ENCODE measurements at places on chromosomes 5 and 9. TPM values are rescaled to one million over a fixed set of nuclear protein-coding genes. Genes with fewer than 3 reads are reported as not detected.

The KIF4B gene
- 0.13 TPM for total RNA-seq

- no peak for DNase-seq
Measured at GRCh38 chr9:105735366-105735765, 41.0 kb downstream of the TMEM38B start.

The ENHO gene
- 1.3 TPM for total RNA-seq

The GBGT1 gene
- 4.6 TPM for total RNA-seq

- no peak for DNase-seq
Measured at GRCh38 chr5:174078416-174078815, 32.9 kb downstream of the NSG2 start.

- no peak for DNase-seq
Measured at GRCh38 chr9:137162505-137163364, 7.1 kb downstream of the LRRC26 start.

GRCh38 chr9:72046630-72047456 is 13.6 kb downstream of the C9orf57 start:
- no peak for DNase-seq

GRCh38 chr9:87568401-87568800 is 70.7 kb downstream of the DAPK1 start:
- DNase-seq, result no peak

The ZBTB6 gene
- 6.6 TPM for total RNA-seq

GRCh38 chr9:107112707-107113243 is 170.3 kb upstream of the RAD23B start:
- DNase-seq, result no peak

DNA sequence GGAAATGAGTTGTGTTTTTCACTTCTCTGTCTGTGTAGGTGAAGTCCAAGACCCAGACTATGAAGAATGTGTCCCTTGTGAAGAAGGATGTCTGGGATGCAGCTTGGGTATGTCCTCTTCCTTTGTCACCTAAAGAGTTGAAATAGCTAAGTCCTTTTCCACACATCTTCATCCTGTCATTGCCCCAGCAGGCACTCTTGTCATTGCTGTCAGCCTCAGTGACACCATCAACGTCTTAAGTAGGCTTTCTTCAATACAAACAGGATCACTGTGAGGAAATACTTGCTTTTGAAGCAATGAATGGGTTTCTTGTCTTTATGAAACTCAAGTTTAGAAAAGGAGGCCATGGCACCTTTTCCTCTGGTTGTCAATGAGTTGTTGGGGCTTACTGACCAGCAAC is 153.6 kb downstream of the RFK start:
- no peak for DNase-seq

- no peak for DNase-seq
Measured at GRCh38 chr5:123209502-123210027, 120.5 kb downstream of the PRDM6 start.

DNA sequence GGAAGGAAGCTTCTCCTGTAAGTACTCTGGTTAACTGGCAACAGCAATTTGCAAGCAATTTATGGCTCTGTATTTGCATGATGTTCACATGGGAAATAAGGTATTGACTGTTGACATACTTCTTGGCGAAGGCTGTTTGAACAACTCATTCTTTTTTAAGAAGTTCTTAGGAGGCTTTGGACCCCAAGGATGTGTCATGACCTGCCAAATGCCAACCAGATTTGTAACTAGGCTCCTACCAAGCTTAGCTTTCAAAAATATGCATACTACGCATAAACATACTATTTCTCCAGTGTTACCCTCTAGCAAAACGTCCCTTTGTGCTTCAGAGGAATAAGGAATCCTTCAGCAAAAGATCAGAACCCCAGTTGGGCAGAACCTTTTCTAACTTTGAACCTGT is 165.2 kb upstream of the MSX2 start:
- DNase-seq, result no peak

- no peak for DNase-seq
Measured at GRCh38 chr5:106415541-106415940, 1255.2 kb downstream of the EFNA5 start.

GRCh38 chr5:154369682-154370081 is 76.1 kb upstream of the SAP30L start:
- DNase-seq, result no peak

DNA sequence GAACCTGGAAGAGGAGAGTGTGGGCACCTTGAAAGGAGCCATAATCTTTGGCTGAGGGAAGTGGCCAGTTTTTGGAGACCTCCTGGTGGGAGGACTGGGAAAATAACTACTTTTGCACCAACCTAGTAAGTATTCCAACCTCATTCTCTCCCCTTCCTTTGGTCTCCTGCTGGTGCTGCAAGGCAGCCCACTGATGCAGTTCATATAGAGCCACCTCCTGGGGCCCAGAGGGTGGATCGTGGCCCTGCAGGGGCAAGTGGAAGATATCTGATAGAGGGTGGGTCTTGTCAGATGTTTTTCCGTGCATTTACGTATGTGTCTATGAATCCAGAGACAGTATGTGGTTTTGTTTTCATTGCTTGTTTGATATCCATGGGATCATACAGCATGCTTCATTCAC is 172.8 kb upstream of the PITX1 start:
- no peak for DNase-seq

DNA sequence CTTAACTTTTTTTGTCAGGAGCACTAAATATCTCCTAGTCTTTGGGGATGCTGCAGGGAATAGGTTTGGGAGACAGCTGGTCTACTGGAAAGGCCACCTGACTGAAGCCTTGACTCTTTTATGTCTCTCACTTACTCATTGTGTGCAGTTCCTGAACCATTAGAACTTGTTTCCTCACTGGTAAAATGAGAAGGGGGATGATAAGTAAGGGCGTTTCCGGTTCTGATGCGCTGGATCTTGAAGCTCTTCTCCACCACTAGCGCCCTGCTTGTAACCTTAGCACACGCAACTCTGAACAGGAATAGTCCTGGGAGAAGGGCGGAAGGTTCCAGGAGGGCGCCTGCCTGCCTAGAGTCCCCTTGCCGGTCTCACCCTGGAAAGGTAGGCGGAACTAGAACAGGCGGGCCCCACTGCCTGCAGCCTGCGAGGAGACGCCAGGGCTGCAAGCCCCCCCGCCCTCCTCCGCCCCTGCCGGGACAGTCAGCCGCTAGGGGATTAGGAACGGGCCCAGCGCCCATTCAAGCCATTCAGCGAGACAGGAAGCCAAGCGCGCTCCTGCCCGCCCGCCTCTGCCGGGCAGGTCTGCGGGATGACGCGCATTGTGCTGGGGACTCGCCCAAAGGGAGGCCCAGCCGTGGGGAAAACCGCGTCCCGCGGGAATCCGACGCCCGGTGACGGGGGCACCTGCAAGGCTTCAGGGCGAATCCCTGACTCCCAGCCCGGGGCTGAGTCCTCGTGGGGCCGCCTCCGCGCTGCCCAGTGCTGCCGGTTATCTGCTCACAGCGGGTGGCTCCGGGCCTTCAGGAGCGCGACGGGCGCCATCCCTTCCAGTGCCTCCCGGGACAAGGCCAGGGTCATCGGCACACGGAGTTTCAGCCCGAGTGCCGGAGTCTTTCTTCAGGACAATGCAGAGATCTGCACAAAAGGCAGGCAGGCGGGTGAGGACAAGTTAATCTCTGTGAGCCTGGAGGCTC is 44.0 kb upstream of the XPA start:
- DNase-seq, result peak; percentile 82

DNA sequence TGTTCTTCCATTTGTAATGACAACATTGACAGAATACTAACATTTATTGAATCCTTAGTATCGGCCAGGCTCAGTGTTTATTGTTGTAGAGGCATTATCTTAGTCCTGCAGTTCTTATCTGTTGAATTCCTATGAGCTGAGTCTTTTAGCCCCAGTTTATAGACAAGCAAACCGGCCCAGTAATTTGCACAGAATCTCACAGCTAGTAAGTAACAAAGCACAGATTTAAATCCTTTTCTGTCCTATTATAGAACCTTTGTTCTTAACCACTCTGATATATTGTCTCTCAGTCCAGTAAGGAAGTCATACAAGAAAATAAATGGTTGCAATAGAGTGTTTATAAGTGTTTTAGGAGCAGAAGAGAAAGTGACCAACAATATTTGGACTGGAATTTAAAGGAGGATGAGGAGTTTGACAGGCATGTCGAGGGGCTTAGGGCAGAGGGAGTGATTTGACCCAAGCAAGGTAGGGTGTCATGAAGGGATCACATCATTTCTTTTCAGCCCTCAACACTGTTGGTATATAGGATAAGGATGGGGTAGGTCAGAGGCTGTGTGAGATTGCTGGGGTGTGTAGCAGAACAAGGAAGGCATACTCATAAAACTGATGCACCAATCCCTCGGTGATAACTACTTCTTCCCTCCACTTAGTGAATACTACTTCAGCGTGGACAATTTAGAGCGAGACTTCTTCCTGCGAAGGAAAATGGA is 39.5 kb downstream of the LARP1 start:
- DNase-seq, result no peak

DNA sequence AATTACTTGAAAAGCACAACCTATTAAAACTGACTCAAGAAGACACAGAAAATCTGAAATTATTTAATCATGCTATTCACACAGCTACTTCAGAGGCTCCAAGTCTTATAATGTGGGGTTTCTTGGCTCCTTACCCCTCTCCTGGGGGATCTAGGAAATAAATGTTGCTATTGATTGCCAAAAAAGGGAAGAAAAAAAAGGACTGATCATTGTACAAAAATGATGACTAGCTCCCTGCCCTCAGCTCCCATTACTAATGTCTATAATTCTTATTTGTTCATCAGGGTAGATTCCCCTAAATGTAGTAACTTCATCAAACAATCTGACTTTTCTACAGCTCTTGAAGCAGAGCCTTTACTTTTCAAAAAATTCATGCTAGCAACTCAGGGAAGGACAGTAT is 3.3 kb upstream of the SMC5 start:
- DNase-seq, result no peak

DNA sequence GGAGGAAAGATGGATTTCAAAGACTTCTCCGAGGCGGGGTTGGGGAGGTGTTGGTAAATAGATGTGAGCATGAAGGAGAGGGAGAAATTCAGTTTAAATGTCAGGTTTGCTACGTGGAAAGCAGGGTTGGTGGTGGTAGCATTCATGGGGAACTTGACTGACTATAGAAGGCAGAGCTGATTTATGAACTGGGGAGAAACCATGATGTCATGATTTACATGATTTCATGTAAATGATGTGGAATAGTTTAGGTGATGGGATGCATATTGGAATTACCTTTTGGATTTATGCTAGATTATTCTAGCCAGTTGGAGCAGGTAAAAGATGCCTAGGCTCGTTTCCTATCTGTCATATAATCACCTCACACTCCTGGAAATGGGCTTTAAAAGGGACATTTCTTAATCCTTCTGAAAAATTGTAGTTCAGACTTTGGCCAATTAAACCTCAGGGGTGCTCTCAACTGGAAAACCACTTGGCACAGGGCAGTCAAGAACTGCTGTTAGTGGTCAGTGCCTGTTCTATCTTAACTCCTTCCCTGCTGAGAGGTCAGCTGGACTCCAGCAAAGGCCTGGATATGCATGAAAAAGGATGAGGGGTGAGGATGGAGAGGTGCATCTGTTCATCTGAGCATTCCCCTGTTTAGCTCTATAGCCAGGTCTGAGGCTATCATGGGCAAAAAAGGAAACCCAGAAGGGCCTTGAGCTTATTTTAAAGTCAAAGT is 50.1 kb upstream of the BASP1 start:
- DNase-seq, result no peak

GRCh38 chr9:124762633-124763032 is 8.5 kb downstream of the NR6A1 start:
- DNase-seq, result no peak

DNA sequence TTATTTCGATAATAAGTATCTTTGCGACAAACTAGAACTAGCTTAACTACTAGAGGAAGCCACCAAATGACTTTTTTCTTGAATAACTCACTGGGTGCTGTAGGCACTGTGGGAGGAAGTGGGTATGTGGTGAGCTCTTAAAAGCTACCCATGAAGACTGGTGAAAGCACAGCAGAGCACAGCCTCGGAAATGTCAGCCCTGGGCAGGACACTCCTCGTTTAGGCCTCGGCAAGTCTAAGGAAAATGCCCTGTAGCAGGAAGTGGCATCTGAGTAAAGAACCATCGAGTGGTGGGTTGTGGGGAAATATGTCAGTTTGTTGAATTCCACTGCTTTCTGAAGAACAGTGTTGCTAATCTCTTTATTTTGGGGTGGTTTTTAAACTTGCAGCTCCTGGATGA is 44.0 kb upstream of the NCS1 start:
- no peak for DNase-seq

DNA sequence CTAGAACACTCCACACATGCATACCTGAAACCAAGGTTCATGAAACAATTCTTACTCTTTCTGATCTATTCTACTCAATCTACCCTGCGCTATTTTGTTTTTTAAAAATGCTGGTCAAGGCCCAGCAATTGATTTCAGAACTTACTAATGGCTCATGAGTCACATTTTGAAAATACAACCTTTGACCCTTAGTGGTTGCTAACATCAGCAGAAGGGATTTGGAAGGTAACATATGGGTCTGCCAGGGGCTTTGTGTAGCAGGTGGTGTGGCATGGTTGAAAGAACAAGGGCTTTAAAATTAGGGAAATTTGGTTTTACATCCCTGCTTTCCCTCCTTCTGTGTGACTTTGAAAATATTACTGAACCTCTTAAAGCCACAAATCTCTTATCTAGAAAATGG is 101.4 kb downstream of the ATG10 start:
- DNase-seq, result no peak

GRCh38 chr9:28956116-28956880 is 1383.0 kb upstream of the C9orf72 start:
- no peak for DNase-seq

- no peak for DNase-seq
Measured at GRCh38 chr9:98147582-98147981, 28.6 kb upstream of the TRIM14 start.

The FIBCD1 gene
- 0.54 TPM for total RNA-seq

DNA sequence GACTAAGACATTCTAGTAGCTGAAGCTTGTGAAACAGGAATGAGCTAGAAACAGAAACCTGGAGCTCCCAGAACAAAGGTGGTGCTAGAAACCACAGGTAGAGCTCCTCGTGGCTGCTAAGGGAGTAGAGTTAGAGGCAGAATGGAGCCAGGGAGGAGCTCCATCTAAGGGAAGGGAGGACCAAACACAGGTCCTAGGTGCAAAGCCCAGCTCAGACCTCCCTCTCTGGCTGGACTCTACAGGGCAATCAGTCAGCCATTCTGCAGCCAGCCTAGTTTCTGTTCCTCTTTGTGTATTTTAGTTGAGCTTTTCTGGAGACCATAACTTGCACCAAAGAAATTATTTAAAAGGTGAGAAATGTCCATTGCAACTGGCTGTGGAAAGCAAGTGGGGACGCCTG is 70.4 kb downstream of the CRB2 start:
- DNase-seq, result peak; percentile 58

- no peak for DNase-seq
Measured at GRCh38 chr9:137247916-137248175, 3.2 kb upstream of the STPG3 start.

- no peak for DNase-seq
Measured at GRCh38 chr5:37787742-37788141, 52.1 kb downstream of the GDNF start.

GRCh38 chr5:64587370-64587769 is 81.6 kb downstream of the RGS7BP start:
- no peak for DNase-seq

GRCh38 chr9:84368601-84369000 is 28.0 kb upstream of the SLC28A3 start:
- no peak for DNase-seq

The IL3 gene
- total RNA-seq, result not detected

GRCh38 chr5:57778501-57779091 is 296.0 kb upstream of the ACTBL2 start:
- DNase-seq, result no peak

The IFNA13 gene
- total RNA-seq, result not detected

- no peak for DNase-seq
Measured at GRCh38 chr5:151682751-151683331, 3.9 kb downstream of the SPARC start.

- no peak for DNase-seq
Measured at GRCh38 chr9:33040792-33041431, 15.8 kb downstream of the DNAJA1 start.
